ENCODE measurements at places on chromosomes 5 and 9.

GRCh38 chr5:102090770-102091169 is 205.3 kb downstream of the SLCO4C1 start:
- no peak for DNase-seq

- no peak for DNase-seq
Measured at GRCh38 chr5:143198332-143198731, 205.2 kb downstream of the NR3C1 start.

- no peak for DNase-seq
Measured at GRCh38 chr5:180341595-180341994, 11.5 kb downstream of the GFPT2 start.

- DNase-seq, result no peak
Measured at GRCh38 chr5:143557061-143557818, 153.8 kb upstream of the NR3C1 start.

DNA sequence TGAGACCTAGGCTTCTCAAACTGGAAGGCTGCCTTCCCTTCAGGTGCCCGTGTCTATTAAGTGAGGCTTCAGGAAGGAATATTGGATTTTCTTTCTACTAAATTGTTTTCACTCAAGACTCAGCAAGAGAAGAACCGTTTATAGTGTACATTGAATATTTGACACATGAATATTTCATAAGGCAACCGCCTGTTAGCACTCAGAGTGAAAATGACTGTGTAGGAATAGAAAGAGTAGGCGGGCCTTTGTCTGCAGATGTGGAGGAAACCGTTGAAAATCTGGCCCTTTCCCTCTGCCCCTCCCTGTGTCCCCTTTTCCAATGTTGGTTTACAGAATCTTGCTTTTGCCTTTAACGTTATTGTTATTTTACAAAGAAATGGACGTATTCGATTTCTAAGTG is 6.2 kb downstream of the SAP30L start:
- no peak for DNase-seq

DNA sequence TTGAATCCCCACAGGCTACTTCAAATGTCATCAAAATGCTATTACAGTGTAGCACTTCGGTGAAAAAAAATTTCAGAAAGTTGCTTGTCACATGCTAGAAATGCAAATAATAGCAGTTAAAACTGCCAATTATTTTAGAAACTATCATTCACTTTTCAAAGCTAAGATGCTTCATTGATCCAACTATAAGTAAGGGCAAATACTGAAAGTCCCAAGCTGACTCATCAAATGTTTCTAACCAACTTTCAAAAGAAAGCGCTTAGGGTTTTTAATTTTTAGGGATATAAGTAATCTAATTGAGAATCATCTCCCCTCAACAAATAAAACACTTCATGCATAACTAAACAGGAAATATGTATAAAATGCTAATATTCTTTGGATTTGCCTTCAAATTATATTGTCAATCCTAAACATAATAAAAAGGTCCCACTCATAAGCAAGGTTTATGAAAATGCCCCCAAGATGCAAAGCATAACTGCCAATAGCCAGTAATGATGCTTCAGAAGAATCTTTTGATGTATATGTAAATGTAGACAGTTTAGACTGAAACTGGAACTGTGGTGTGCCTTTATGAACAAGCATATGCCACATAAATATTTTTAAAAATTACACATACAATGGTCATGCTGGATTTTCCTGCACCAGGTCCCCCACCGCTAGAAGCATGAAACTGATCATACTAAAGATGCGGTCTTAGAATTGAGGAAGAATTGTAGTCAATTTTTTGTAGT is 12.2 kb downstream of the ACTL7A start:
- DNase-seq, result no peak

- no peak for DNase-seq
Measured at GRCh38 chr5:109030360-109031143, 282.9 kb downstream of the FER start.
